ENCODE measurements at places on chromosomes 13 and 19.

DNA sequence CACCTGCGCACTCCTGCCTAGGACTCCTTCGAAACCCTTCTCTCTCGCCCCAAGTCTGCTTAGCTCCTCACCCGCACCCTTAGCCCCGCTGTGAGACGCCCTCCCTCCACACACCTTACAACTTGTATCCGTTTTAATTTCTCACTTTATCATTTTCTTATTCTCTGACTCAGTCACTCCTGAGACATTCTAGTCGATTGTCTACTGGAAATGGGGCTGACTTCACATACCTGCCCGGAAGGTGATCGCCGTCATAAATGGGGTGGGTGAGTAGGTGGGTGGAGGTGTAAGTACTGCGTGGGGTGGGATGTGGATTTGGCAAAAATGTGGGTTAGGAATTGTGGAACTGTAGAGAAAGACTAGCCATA is 714 bp downstream of the NDFIP2 start:
- no peak for DNase-seq

DNA sequence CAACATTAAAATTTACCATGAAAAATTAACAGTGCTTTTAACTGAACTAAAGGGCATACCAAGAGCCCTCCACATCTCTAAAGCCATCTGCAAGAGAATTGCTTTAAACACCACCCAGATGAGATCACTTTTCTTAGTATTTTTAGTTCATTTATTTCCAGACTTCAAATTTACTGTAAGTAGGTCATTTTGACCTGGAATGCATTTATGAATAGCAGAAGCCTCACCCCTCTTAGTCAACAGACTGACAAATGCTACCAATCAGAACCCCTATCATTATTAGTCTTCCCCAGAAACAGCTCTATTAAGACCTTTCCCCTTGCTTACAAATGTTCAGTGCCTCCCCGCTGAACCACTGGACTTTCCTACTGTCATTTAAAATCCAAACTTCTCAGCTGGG is 27.3 kb downstream of the RUBCNL start:
- DNase-seq = no peak

GRCh38 chr13:112819111-112819510 is 129.3 kb downstream of the ATP11A start:
- no peak for DNase-seq

DNA sequence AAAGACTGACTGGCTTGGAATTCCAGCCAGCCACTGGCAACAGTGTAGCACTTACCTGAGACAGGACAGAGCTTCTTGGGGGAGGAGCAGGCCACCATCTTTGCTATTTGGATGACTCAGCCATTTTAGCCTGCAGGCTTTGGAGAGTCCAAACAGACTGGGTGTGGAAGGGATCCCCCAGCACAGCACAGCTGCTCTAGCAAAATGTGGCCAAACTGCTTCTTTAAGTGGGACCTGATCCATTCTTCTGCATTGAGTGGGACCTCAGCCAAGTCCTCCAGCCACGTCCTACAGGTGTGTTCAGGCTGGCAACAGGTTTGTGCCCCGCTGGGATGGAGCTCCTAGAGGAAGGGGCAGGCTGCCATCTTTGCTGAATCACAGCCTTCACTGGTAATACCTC is 80.0 kb downstream of the NDFIP2 start:
- no peak for DNase-seq

GRCh38 chr19:44851427-44851826 is 5.3 kb downstream of the NECTIN2 start:
- no peak for DNase-seq

GRCh38 chr19:2353887-2354592 is 6.0 kb upstream of the TMPRSS9 start:
- DNase-seq = no peak

DNA sequence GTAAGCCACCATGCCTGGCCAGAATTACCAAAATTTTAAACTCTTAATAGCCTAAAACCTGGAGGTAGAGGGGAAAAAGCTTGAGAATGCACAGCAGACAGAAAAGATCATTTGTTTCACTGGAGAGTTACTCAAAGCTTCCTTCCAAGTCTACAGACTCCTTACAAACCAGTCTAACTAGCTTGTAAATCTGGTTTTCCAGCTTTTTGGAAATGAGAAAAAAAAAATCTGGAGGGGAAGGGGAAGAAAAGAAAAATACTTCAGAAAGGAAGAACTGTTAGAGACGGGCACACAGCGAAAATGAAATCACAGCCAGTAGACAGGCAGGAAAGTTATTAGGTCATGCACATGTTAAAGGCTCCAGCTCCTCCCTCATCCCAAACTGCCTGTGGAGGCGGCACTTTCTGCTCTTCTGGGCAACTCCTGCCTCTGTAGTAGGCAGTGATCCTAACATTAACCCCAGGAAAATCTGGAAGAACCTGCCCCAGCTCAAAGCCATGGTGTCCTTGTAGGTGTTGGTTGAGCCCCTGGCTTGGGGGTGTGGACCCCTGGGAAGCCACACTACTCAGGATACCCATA is 17.3 kb downstream of the PARP4 start:
- DNase-seq = no peak

GRCh38 chr13:28322256-28322905 is 172.5 kb downstream of the FLT1 start:
- no peak for DNase-seq

DNA sequence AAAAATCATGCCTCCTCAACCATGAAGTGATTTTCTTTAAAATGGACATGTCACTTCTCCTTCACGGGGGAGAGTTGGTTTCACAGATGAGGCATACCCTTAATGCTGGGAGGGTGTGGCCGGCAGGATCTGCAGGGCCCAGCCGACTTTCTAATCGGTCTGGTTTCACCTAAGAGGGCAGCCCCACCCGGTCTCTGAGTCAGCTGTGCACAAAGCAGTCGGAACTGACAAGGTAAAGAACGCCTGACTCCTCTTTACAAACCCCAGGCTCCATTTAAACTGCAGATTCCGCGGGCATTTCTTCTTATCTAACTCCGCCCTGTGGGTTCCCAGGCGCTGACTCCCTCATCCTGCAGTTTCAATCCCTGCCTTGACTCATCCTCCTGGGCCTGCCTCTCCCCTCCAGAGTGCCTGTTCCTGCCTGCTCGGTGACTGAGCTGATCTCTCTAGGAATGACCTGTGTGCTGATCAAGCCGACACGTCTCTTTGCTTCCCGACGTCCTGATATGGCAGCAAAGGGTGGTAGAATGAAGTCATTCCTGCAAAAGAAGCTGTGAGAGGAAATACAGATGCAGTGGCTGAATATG is 63.4 kb downstream of the EFNB2 start:
- DNase-seq = peak; percentile 44

All from AG04450 (cell line).